Astrocyte of the hippocampus (primary cell): ENCODE measurements at places on chromosomes 7 and 10.

- peak; percentile 25 for DNase-seq
Observed at GRCh38 chr10:108789919-108790318, 1133.4 kb downstream of the XPNPEP1 start.

DNA sequence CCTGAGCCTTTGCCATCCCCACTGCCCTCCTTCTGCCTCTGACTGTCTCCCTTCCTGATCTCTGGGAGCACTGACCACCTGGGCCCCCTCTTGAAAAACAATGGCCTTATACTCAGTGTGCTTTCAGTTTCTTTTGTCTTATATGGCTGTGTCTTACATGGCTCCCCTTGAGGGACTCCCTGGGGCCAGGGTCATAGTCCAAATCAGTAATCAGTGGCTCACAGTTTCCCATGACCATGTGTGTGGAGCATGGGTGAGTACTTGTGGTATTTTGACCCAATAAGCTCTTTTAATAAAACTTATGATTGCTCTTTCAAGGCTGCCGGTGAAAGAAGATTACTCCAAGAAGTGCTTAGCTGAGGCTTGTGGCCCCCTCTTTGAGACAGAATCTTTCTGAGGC is 62.4 kb upstream of the PCBD1 start:
- DNase-seq = no peak

GRCh38 chr7:150515248-150516147 is 826 bp downstream of the GIMAP7 start:
- no peak for DNase-seq

GRCh38 chr7:138864667-138865066 is 66.7 kb upstream of the ATP6V0A4 start:
- DNase-seq = peak; percentile 46

DNA sequence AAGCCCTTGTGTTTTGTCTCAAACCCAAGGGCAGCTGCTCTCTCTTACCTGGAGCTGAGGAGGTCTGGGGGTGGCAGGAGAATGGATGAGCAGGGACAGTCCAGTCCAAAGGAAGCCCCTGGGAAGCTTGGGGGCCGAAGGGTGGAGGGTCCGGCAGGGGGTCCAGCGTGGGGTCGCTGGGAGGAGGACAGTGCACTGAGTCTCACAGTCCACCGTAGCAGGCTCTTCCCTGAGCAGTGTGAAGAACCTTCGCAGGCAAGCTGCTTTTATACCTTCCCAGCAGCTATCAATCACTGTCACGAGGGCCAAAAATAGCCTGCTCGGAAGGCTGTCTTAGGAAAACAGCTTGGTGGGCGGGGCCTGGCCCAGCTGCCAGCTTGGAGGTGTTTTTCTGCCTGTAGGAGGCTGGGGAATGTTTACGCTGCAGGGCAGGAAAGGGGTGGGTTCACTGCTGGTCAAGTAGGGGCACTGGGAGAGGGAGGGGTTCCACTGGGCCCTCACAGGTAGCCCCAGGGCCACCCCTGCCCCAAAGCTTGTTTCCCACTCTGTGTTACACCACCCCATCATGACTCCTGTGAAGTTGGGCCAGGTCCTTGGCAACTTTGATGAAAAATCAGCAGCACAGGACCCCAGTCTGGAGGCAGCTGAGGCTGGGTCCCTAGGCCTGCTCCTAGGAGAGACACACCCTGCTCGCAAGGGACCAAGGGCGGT is at the start of gene DEPP1:
TSS of gene DEPP1 (minus strand) at position 240 of the 711 bp plus-strand sequence. CDS start 779 bp downstream, outside the sequence.
- DNase-seq = peak; percentile 96

GRCh38 chr10:13852872-13853271 is 266.1 kb downstream of the PRPF18 start:
- DNase-seq = no peak

DNA sequence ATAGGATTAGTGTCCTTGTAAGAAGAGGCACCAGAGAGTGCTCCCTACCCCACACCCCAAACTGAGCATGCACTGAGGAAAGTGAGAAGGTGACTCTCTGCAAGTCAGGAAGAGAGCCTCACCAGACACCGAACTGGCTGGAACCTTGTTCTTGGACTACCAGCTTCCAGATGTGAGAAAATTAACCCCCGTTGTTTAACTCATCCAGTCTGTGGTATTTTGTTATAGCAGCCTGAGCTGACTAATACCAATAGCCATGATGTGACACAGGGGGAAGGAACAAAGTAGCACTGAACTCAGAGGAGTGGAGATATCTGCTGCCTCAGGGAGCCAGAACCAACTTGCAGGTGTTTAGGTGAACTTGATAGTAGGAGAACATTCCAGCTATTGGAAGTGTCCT is 415.2 kb upstream of the ZMIZ1 start:
- DNase-seq = no peak

DNA sequence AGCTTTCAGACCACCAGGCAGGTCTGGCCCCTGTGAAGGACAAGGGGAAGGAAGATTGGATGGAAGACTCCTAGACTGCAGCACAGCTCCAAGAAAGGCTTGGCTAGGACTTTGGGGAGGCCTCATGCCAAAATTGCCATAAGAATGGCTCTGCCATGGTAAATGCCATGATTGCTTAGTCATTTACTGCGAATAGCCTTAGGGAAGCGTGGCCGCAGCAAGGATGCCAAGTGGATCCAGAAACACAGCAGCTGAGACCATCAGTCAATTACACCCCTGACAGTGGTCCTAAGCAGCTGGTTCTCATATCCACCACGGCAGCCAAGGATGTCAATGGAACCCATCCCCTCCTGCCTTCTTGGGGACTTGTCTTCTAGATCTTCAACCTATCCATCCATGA is 88.2 kb upstream of the AUTS2 start:
- DNase-seq = peak; percentile 40
